ENCODE measurements at places on chromosomes 11 and 22.

DNA sequence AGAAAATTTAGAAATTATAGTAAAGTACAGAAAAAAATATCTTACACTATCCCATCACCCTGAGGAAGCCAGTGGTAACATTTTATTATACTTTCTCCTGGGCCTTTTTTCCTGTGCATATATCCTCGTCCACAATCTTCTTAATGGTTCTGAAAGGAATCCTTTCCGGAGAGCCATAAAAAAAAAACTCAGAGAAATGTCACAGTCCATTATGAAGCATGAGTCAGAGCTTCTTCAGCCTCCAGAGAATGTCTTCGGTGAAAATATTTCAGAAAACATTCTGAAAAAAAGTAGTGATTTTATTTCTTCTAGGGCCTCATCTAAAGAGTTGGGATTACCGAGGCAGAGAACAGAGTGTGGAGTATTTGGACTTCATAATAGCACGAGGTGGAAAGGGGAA is 163.4 kb downstream of the INSC start:
- no peak for DNase-seq

DNA sequence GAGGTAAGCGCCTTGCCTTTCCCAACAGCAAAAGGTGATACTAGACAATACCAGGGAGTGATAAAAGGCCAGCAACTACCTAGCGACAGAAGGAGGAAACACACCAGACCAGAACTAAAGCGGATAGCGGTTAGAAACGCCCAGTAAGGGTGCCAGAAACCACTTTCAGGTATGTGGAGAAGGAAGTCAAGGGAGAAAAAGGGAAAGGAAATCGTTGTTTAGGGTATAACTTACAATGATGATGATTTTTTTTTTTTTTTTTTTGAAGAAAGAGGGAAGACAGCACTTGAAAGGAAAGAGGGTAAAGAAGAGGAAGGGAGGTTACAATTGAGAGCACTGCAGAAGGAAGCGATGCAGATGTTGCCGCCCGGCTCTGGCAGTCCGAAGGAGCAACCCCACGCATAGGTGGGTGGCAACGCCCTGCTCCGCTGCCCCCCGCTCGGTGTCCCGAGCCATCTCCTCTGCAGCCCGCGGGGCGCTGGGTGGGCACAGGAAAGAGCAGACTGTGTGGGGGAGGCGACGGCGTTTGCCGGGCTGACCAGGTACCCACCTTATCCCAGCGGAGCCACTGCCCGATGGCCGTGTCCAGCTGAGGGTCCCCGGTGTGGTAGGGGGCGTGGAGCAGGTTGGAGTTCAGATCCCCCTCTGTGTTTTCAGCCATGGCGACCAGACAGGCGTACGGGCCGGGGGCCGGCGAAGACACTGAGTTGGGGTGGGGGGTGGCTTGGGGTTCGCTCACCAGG is 561 bp downstream of the PGM2L1 start:
- DNase-seq, result no peak

- no peak for DNase-seq
Measured at GRCh38 chr11:131483453-131483852, 113.0 kb downstream of the NTM start.

- no peak for DNase-seq
Measured at GRCh38 chr11:2586793-2587131, 113.0 kb downstream of the KCNQ1OT1 start.

DNA sequence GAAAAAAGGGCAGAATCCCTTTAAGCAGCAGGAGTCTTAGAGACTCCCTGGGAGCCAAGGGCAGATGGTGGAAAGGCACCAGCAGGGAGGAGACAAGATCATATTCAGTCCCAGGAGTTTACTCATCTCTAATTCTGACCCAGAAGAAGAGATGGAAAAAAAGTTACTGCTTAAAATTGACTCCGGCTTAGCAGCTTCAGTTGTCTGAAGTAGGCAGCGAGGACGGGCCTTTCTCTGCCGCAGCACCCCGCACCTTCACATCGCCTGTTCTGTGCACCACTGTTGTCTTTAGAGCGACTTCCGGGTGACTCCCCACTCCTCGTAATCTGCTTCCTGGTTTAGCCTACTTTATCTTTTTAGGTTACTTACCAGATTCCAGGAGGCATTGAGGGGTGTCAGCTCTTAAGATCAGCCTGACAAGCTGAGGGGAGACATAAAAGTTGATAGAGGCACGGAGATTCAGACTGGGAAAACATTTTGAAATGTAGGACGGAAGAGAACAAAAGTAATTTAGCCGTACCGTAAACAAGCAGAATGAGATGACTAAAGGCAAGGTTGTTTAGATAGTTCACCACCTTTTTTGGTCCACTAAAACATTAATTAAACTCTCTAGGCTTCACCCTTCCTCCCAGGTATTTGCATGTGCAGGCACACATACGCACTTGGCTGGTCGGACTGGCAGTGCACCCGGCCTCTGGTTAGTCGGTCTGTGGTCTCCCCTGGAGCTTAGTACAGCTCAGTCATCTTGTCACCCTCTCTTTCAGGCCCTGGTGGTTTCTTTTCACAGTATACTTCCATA is 74.3 kb downstream of the CECR2 start:
- DNase-seq, result no peak

- DNase-seq, result no peak
Measured at GRCh38 chr11:44309478-44310205, at the start of gene ALX4. TSS of gene ALX4 (minus strand) at chr11:44310139. CDS start at chr11:44310062, 77 bp downstream.

DNA sequence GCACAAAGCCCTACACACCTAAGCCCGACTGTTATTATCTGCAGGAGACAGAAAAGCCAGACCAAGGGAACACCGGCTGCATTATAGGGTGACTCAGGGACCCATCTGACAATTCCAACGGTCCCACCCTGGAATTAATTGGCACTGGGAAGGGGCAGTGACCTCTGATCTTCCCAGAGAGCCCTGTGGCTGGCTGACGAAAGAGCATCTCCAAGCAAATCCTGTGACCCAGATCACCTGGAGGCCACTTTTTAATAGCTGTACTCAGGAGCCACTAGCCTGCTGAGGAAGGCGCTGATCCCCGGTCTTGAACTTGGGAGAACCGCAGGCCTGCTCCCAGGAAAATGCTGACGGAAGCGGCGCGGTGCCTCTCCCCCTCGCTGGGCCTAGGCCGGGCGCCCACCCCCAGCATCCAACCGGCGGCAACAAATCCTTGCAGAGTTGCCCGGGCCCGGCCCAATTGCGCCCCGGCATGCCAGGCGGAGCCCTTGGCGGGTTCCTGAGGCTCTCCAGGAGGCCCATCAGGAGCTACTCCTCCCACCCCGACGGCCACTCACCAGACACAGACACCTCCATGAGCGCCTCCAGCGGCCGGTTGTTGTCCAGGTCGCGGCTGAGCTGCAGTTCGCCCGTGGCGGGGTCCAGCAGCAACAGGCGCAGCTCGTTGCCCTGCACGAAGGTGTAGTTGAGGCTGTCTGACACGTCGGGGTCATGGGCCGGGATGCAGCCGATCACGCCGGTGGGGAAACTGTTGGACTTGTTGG is 4.2 kb downstream of the CELSR1 start:
- no peak for DNase-seq

- no peak for DNase-seq
Measured at GRCh38 chr11:74522776-74523175, 29.3 kb upstream of the LIPT2 start.
